ENCODE measurements at places on chromosomes 4 and X.

- no peak for DNase-seq
Measured at GRCh38 chr4:38290366-38290765, 330.2 kb downstream of the PTTG2 start.

- no peak for DNase-seq
Measured at GRCh38 chr4:181739031-181739430, 504.2 kb upstream of the TENM3 start.

DNA sequence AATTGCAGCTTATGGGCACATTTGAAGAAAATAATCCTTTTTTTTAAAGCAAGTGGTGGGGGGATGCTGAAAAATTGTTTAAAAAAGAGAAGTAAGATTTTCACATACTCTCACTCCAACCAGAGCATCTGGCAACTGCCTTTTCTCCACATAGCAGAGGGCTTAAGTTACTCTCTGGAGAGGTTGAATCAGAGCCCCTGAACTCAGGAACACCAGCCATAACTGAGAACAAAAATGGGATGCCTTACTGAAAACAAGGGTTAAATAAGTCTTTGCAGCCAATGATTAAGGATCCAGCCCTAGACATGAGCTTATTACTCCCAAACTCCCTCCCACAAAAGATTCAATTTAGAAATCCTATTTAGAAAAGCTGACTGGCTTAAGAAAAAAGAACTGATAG is 27.5 kb downstream of the CASK start:
- DNase-seq = no peak

DNA sequence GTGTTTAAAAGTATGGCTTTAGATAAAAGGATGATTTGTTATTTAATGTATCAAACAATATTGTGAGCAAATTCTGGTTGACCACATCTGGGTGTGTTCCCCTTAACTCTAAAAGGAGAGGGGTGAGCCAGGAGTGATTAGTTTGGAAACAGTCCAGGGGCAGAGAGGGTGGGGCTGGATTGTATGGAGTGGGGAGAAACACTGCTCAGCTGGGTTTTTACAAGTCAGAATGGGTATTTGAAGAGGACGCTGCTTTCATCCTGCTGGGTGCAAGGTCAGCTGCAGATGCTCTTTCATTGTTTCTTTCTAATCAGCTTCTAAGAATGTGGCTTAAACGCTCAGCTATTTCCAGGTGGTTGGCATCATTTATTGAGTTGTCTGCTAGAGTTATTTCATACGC is 82.8 kb upstream of the LIMCH1 start:
- no peak for DNase-seq

DNA sequence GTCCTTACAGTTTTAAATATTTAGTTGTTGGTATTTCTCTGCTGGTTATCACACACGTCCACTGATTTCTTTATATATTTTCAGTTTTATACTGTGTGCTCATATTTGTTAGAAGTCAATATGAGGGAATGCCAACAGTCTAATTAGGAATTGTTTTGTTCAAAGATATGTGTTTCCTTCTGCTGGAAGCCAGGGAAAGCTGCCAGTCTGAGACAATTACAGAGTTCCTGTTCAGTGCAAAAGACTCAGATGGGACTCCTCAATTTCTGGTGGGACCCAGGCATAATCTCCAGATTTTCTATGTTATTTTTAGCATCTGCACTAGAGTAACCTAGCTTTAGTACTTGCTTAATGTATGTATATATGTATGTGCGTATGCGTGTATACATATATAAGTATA is 486.0 kb downstream of the GRID2 start:
- DNase-seq = no peak

- no peak for DNase-seq
Measured at GRCh38 chr4:186693159-186693815, 30.4 kb downstream of the FAT1 start.

DNA sequence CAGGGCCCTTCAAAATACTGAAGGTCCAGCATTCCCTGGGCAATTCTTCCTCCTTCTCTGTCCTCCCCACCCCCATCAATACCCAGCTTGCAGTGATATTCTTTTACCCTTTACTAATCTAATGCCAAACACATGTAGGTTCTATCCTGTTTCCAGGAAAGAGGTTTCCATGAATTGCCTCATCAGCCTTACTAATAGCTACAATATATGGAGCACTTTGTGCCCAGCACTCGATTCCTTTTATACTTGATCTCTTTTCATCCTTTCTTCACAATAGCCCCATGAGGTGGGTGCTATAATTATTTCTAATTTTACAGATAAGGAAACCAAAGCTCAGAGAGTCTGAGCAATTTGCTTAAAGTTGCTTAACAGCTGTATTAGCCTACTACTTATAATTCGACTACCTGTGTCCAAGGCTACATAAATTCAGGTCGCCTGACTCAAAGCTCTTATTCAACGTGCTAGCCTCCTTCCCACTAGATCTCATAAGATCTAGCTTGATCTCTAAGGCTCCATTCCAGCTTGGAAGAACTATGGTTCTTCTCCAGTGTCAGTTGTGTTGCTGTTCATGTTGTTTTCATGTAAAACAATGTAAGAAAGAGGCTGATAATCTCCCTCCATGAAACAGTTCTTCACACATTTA is 229.6 kb upstream of the PGRMC2 start:
- DNase-seq = no peak

DNA sequence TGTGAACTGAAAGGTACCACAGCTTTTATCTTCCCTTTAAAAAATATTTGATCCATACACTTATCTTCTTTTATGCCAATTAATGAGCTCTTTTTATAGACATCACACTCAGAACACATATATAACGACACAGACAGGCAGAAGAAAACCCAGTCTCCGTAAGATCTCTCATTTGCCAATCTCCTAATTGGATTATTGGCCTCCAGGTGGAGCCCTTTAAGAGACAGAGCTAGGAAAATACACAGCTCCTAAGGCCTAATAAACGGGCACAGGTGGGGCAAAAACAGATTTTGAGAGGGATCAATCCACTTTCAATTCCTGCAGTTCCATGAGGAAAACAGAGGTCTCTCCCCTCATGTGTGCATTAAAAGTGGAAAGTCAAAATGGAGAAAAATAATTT is 1495.4 kb downstream of the RPA4 start:
- no peak for DNase-seq
